ENCODE measurements at places on chromosomes 3 and 15.

DNA sequence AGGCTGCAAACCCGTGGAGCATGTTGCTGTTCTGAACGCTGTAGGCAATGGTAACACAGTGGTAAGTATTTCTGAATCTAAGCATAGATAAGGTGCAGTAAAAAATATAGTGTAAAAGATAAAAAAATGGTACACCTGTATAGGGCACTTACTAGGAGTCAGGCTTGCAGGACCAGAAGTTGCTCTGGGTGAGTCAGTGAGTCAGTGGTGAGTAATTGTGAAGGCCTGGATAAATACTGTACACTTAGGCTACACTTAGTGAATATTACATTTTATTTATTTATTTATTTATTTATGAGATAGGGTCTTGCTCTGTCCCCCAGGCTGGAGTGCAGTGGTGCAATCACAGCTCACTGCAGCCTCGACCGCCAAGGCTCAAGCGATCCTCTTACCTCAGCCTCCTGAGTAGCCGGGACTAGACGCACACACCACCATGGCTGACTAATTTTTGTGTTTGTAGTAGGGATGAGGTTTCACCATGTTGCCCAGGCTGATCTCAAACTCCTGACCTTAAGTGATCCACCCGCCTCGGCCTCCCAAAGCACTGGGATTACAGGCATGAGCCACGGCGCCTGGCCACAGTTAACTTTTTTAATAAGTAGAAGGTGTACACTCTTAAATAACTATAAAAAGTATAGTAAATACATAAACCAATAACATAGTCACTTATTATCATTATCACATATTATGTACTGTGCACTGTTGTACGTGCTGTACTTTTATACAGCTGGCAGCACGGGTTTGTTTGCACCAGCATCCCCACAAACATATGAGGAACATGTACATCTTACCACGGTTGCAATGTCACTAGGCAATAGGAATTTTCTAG is 155.1 kb downstream of the IGF1R start:
- peak; percentile 56 for DNase-seq

DNA sequence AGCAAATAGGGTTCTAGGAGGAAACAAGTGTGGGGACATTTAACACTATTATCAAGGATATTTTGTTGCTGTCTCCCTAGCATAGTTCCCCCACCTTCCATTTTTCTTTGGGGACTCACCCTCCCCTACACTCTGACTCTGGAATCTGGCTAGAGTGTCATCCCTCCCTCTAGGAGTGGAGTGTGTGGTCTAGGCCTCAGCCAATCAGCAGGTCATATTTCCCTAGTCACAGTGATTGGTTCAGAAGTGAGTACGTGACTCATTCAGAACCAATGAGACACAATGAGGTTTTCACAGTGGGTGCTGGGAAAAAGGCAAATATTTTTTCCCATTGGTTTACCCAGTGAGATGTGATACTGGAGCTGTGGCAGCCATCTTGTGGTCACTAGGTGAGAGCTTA is 234.4 kb downstream of the SHQ1 start:
- DNase-seq: no peak

GRCh38 chr3:150411546-150411945 is 3.4 kb downstream of the TSC22D2 start:
- DNase-seq: no peak

GRCh38 chr15:50050986-50051743 is 67.9 kb downstream of the ATP8B4 start:
- no peak for DNase-seq

DNA sequence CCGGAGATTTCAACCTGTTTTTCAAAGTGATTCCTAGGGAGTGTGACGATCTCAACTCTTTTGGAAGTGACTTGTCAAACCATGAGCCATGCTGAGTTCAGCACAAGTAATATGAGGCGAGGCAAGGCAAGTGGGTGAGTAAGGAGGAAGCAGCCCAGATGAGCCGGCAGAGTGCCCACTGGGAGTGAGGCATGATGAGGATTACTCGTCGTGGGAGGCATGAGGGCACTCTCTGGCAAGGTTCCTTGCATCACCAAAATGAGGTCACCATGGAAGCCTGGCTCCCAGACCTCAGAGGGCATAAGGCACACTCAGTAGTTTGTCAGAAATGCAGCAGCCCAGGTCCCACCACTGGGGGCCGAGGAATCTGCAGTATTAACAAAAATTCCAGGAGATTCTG is 636.1 kb downstream of the MAGI1 start:
- peak; percentile 94 for DNase-seq

DNA sequence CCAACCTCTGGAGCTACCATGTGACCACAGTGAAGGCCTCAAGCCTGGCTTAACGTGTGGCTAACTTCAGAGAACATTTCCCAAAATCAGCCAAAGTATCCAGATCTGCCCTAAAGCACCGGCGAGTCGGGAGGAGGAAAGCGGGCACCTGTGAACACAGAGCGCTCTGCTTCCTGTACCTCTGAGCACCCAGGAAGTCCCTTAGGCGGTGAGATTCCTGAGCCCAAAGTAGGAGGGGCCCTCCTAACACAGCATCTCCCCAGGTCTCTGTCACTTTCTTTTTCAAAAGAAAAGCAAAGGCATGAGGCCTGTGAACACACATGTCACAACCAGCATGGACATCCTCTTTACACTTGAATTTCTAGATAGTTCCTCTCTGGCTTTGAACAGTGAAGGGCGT is 944 bp upstream of the EIF4E3 start:
- no peak for DNase-seq

- DNase-seq: no peak
Observed at GRCh38 chr3:113227146-113227545, 15.8 kb downstream of the BOC start.

- DNase-seq: peak; percentile 20
Observed at GRCh38 chr3:106425026-106425425, 556.2 kb upstream of the CBLB start.

DNA sequence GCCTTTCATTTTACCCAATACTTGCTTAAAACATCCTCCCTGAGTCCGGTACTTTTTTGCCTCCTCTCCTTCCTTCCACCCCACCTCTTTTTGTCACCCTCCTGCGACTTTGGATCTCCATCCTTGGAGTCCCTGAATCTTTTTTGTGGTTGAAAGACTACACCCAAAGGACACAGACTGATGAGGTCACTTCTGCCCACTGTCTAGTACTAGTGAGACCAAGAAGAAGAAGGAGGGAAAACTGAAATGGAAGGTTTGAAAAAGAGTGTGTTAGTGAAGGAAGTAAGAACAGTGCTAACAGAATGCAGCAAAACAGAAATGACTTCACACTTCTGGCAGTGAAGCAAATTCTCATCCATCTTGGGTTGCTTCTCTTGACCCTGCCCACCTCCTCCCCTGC is 6.6 kb downstream of the B3GNT5 start:
- no peak for DNase-seq

DNA sequence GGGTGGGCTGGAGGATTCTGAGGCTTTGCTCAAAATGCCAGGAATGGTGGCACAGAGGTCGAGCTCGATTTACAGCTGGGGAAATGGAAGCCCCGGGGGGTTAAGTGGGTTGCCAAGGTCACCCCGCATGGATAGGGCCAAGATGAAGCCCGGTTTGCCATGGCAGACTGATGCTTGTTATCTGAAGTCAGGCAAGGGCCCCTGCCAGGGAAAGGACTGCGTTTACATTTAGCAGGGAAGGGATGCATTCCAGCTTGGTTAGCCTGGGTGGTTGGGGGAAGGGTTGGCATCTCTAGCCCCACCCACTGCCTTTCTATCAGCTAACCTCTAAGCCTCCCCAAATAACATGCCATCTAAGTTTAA is 79.0 kb downstream of the RPLP1 start:
- no peak for DNase-seq

DNA sequence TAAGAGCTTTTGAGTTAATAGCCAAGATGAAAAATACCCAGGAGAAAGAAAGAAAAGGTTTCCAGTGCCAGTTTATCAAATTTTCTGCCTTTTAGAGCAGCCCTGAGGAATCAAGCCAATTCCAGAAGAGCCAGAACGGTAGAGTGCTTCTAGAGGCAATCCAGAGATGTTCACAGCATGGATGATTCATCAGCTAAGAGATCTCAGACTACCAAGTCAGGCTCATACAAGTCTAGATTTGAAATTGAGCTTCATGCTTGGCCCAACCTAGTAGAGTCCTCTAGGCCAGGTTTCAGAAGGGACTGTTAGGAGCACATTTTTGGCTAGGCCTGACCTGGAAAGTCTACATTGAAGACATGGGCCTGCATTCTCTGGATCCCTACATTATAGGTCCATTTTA is 15.5 kb downstream of the WDR48 start:
- no peak for DNase-seq

- DNase-seq: no peak
Observed at GRCh38 chr3:58020783-58021071, 12.5 kb downstream of the FLNB start.

DNA sequence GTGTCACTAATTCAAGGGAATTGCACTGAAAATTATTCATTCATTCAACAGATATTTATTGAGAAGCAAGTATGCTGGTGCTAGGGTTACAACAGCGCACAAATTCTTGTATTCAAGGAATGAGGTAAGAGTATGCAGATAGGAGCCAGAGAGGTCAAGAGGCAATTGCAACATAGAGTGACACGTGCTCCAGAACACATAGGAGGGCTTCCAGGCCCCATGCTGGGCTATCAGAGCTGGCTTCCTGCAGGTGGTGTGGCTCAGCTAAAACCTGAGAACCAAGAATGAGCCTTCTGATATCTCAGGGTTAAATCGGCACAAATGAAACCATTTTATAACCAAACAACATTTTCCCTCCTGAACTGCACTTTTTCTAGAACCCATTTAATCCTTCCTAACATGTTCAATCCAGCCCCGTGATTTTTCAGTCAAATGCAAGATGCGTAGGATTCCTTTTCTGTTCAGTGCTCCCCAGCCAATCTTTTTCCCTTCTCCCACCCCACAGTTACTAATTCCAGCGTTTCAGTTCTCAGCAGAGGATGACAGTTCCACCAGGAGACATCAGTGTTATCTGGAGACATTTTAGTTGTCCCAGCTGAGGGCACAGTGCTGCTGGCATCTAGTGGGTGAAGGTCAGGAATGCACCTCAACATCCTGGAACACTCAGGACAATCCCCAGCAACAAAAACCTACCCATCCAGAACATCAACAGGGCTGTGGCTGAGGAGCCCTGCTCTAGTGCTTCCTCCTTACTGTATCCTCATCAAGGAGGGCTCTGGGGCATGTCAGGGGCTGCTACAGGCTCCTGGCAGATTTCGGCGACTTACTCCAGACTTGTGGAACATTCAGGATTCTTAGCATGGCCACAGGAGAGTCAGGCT is 13.1 kb downstream of the CCR5AS start:
- DNase-seq: peak; percentile 61

DNA sequence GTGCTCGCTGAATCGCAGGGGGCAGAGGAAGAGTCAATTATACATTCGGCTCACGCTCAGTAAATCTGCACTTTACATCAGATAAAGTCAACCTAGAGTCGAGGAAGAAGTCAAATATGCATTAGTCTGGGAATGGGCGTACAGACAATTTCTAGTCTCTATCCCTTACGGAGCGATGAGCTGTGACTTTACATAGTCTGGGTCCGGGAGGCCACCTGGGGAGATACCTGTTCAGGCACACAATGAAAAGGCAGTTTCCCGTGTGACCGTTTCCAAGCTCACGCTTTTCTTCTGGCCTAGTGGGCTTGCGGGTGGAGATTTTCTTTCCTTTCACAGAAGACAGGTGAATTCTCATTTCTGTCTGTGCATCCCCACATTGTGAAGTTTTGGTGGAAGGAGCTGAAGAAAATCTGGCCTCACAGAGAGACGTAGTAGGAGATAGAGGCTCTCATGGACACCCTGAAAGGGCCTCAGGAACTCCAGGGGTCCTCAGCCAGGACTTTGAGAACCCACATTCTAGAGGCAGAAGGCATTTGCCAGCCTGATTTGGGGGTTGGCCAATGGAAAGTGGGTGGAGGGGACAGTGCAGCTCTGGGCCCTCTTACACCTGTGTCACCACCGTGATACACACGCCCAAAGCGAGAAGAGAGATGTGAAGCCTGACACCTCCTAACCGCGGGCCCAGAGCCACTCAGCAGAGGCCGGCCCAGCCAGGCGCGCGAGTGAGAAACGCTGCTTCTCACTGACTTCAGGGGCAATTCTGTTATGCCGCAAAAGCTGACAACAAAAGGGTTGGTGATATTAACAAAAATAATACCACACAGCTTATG is 10.7 kb upstream of the OCA2 start:
- DNase-seq: no peak

DNA sequence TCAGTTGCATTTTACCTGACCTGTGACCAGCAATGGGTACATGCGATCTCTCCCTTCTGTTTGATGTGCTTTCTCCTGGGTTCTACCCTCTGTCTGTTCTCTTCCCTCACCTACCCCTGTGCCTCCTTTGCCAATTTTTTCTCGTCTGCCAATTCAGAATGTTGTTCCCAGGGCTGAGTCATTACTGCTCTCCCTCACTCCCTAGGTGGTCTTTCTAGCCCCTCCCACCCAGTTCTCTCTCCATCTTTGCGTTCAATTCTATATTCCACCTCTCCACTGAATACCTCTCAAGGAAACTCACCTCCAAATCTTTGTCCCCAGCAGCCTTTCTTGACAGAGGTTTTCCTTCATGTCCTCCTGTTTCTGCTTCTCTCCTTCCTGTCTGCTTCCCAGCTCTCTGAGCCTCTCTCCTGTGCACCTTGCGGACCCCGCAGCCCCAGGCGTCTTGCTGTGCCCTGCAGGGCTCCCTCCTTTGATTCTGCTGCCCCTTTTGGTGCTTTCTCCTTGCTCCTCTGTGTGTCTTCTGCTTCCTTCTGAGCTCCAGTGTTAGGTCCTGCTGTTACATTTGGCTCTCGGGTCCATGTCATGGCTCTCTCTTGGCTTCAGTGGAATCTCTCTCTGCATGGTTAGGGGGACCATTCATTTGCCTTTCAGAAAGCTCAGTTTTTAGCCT is 398.2 kb upstream of the TPM1 start:
- no peak for DNase-seq

GRCh38 chr15:31278544-31279220 is 48.0 kb upstream of the KLF13 start:
- DNase-seq: no peak

DNA sequence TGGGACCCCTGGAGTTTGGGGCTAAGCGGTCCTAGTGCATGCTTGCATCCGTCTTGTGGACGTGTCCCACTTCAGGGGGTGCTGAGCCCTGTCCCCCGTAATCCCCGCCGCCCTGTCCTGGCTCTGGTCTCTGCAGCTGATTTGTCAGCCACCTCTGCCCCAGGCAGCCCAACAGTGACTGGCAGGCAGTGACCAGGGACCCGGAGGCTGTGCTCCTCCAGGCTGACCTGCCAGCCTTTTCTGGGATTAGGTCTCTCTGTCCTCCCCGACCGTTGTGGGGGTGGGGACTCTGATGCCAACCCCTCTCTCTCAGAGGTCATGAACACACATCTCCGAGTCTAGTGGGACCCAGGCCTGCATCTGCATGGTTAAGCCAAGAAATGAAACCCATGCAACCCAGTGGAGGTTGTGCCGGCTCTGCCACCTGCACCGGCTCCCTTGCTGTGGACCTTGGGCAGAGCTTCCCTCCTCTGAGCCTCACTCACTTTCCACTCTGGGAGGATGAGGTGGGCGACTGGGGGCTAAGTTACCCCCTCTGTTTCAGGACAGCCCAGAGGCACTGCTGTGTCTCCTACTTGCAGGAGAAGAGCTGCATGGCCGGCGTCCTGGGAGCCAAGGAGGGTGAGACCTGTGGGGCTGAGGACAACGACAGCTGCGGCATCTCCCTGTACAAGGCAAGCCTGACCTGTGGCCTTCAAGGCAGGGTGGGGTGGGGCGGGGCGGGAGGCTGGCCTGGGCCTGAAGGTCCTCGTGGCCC is 60.2 kb downstream of the FBLN2 start:
- DNase-seq: no peak

GRCh38 chr3:85258819-85259218 is 300.0 kb downstream of the CADM2 start:
- DNase-seq: no peak

All from EL (cell line).